Mesendoderm (in vitro differentiated cells): ENCODE measurements at places on chromosomes 4 and X.
A peak's percentile ranks its signal among the peaks of the same experiment; 100 is the strongest.

DNA sequence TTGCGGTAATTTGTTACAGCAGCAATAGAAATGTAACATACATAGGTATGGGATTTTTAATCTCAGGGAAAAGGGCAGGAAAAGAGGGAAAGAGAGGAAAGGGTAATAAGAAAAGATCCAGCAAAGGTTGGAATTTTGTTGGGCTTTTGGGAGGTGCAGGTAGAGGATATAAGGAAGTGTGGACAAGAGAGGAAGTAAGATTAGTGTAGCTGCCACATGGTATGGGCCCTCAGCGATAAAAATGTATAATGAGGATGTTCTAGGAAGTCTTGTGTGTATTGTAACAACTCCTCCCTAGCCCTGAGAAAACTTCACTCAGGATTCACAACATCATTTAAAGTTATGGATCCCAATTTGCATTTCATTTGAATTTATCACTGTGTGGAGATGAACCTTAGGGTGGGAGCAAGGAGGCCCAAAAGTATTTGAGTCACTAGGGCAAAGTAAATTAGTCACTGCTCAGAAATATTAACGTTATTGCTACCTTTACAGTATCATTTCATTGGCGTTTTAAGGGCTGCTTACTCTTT lies 2.8 kb upstream of the IL21 start:
- H3K27me3 ChIP-seq = no peaks in the 10 kb centered on the region
- no peak for DNase-seq
- no peak overlapping the region for H3K27ac ChIP-seq
- H3K4me3 ChIP-seq = no peak overlapping the region
- no peaks in the 10 kb centered on the region for H3K36me3 ChIP-seq

DNA sequence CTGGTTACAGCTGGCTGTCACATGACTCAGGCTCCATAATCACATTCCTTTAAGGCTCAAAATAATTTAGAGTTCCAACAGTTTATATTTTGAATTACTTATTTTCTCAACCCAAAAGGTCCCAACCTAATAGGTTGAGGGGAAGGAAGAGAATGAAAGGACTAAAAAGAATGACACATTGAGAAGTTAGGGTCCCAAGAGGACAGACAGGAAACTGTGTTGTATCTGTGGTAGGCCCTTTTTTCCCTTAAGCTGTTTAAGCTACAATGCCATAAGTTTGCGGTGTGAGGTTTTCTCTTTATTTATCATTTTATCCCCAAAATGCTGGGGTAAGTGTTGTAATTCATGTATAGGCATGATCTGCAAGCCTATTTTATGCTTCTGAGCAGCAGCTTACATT lies 290.2 kb downstream of the ZNF674 start:
- H3K4me1 ChIP-seq = no peaks in the 10 kb centered on the region
- H3K27ac ChIP-seq = no peak overlapping the region
- H3K36me3 ChIP-seq = no peaks in the 10 kb centered on the region
- no peaks in the 10 kb centered on the region for H3K27me3 ChIP-seq
- no peak overlapping the region for H3K4me3 ChIP-seq

DNA sequence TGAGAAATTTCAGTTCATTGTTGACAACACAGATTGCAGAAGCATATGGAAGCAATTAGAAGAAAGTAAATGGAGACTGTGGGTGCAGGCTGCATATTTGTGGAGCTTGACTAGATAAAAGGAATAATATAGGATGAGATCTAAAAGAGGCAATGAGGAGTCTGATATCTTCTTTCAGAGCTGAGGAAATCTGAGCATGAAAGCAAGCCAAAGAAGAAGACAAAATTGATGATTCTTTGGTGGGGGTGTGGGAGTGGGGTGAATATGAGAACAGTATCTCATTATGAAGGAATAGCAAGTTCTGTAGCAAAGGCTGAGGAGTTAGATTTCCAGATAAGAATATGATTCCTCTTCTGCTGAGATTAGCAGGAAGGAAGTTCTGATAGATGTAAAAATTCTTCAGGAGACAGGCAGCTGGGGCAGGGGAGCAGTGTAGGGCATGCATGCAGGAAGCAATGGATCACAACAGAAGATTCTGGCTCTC lies 6.1 kb upstream of the PDHA2 start:
- no peaks in the 10 kb centered on the region for H3K27me3 ChIP-seq
- H3K27ac ChIP-seq = no peak overlapping the region
- no peaks in the 10 kb centered on the region for H3K36me3 ChIP-seq
- DNase-seq = peak; percentile 6
- H3K4me1 ChIP-seq = no peaks in the 10 kb centered on the region

DNA sequence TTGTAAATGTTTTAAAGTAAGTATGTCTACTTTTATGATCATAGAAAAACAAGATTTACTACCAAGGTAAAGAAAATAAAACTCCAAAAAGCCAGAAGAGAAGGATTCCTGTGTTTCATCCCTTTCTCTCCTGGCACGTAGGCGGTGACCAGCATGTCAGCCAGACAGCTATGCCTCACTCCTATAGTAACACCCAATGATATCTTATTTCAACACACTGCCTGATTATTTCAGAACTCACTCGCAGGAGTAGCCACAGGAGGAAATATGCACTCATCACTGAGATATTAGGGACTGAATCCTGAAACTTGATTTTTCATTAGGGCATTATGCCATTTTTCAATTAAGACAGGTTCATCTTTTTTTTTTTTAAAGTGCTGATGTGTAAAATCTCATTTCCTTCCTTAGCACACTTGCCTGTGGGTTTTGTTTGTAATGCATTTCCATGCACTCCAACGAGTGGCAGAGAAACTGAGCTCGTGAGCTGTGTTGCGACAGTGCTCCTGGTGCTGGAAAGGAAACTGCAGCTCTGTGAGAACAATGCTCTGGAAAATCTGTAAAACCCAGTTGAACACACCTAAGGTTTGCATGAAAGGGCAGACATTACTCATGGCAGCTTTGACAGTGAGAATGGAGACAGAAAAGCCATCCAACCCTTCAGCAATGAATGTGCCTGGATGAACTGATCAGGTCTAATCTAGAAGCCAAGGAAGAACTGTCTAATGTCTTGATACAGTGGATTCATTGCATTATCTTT lies 18.2 kb downstream of the RAI2 start:
- H3K27ac ChIP-seq = no peak overlapping the region
- no peaks in the 10 kb centered on the region for H3K27me3 ChIP-seq
- H3K4me1 ChIP-seq = no peaks in the 10 kb centered on the region
- DNase-seq = no peak
- H3K36me3 ChIP-seq = no peaks in the 10 kb centered on the region

GRCh38 chrX:102714994-102715393 lies 2.7 kb downstream of the GPRASP2 start:
- H3K27me3 ChIP-seq = no peaks in the 10 kb centered on the region
- H3K4me1 ChIP-seq = no peaks in the 10 kb centered on the region
- H3K4me3 ChIP-seq = no peak overlapping the region
- peak; percentile 36 for DNase-seq
- no peaks in the 10 kb centered on the region for H3K36me3 ChIP-seq
- H3K27ac ChIP-seq = no peak overlapping the region

DNA sequence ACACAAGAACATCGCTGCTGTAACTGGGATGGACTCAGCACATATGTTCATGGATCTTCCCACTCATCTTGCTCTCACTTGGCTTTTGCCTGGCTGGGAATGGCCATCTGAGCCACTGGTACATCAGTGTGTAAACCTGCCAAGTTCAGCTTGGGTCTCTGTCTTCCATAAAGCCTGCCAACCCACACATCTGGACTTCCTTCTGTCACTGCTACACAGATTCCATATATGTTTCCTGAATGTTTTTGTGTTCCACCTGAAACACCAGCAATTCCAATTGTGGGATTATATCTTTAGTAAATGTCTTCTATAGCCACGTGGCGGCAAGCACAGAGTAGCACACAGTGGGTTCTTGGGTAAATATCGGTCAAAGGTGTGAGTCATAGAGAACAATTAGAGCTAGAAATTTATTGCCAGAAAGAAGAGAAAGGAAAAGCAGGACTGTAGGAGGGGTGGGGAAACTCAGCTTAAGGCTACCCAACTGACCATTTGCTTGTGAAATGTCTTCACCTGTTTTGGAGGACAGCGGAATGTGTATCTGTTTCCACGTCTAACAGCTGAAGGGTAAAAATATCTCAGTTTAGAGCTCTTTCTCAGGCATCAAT lies 125.9 kb downstream of the MFAP3L start:
- H3K27ac ChIP-seq = no peak overlapping the region
- H3K4me3 ChIP-seq = no peak overlapping the region
- H3K27me3 ChIP-seq = no peaks in the 10 kb centered on the region

- DNase-seq = peak; percentile 51
- H3K36me3 ChIP-seq = no peaks in the 10 kb centered on the region
- H3K4me1 ChIP-seq = no peaks in the 10 kb centered on the region
- H3K4me3 ChIP-seq = no peak overlapping the region
Measured at GRCh38 chr4:151093203-151093602, 6.2 kb upstream of the RPS3A start.
